ENCODE measurements at places on chromosomes 3 and 15. TPM values are rescaled to one million over a fixed set of nuclear protein-coding genes. Genes with fewer than 3 reads are reported as not detected.
A peak's percentile ranks its signal among the peaks of the same experiment; 100 is the strongest.

GRCh38 chr3:67064105-67064504, 66.0 kb downstream of the KBTBD8 start:
- no peak for DNase-seq

GRCh38 chr3:79178471-79179180, 589.2 kb downstream of the ROBO1 start:
- DNase-seq = no peak

DNA sequence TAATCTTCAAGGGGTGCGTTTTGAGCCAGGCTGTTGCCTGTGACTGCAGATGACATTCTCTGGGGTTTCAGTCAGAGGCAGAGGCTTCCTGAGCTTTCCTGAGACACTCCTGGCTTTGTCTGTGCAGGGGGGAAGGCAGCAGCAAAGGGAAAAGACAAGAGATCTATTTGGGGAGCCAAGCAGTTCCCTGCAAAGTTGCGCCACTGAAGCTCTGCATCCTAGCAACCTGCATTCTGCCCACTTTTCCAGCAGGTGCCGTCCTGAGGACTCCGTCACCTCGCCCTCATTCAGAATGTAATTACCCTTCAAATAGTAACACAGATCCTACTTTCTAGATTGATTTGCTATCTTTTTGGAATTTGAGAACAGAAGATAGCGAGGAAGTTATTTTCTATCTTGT, 1.9 kb upstream of the TMEM158 start:
- DNase-seq = no peak

DNA sequence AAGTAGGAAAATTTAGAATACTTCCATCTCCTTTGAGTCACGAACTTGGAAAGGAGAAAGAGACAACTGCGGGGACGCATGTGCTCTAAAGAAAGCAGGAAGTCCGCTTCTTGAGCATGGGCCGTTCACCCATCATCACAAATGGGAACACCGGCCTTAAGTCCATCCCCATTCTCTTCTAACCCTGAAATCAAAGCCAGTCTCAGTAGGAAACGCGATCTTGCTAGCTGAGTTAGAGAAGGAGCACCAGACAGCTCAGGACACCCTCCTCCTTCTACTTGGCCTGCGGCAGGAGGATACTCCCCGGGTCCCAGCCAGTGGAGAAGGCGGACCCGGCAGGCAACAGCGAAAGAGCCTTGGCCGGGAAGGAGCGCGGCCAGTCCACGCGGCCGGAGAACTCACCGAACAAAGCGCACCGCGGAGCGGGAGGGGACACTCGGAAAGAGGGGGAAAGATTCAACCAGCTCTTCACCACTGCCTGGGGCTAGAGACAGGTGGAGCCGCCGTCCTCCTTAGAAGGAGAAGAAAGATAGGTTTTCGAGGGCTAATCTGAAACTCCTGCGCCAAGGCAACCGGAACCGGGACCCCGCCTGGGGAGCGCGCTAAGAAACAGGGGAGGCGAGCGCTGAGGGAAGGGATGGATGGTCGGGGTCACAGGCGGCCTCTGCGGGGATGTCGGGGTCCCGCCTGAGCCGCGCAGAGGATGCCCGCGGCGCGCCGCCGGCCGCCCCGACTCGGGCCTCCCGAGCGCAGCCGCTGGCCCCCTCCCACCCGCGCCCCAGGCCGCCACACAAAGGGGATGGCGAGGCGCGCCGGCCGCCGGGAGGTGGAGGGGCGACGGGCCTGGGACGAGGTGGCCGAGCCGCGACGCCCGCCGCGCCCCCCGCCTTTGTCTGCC, 818 bp downstream of the SLC4A7 start:
- DNase-seq = peak; percentile 82

- no peak for DNase-seq
These were observed 43.1 kb upstream of the TRPC1 start for GRCh38 chr3:142680710-142681109.

DNA sequence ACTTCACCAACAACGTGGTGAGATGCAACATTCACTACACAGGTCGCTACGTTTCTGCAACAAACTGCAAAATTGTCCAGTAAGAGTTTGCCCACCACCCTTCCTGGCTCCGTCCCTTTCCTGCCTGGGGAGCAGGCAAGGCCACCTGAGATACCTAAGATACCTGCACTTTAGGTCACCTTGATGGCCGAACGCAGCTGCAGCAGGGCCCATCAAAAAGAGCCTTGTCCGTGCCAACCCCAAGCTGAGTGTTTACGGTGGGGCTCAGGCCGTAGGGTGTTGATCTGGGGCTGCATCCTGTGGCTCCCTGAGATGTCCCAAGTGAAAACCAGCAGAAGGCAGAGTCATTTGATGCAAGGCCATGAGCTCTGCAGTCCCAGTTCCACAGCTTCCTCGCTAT, 23.2 kb downstream of the LOXL1 start:
- DNase-seq = no peak

- no peak for DNase-seq
These were observed 25.5 kb downstream of the RARB start for GRCh38 chr3:25453619-25454004.

GRCh38 chr3:175267561-175267960, 408.4 kb downstream of the NAALADL2 start:
- no peak for DNase-seq

GRCh38 chr15:62532367-62532766, 367.3 kb upstream of the C2CD4B start:
- DNase-seq = no peak

GRCh38 chr3:129015388-129016105, 14.4 kb downstream of the EFCC1 start:
- DNase-seq = no peak

DNA sequence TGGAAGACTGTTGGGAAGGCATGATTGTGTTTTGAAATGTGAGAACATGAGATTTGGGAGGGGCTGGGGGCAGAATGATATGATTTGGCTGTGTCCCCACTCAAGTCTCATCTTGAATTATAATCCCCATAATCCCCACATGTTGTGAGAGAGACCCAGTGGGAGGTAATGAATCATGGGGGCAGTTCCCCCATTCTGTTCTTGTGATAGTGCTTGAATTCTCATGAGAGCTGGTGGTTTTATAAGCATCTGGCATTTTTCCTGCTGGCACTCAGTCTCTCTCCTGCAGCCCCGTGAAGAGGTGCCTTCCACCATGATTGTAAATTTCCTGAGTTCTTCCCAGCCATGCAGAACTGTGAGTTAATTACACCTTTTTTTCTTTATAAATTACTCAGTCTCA, 430.5 kb downstream of the OTOL1 start:
- DNase-seq = no peak

- no peak for DNase-seq
These were observed 167.5 kb upstream of the HES1 start for GRCh38 chr3:193968380-193968974.

- peak; percentile 16 for DNase-seq
These were observed 1.3 kb upstream of the CPEB1 start for GRCh38 chr15:82648257-82649103.

GRCh38 chr3:45910892-45911291, 24.5 kb downstream of the CCR9 start:
- no peak for DNase-seq

DNA sequence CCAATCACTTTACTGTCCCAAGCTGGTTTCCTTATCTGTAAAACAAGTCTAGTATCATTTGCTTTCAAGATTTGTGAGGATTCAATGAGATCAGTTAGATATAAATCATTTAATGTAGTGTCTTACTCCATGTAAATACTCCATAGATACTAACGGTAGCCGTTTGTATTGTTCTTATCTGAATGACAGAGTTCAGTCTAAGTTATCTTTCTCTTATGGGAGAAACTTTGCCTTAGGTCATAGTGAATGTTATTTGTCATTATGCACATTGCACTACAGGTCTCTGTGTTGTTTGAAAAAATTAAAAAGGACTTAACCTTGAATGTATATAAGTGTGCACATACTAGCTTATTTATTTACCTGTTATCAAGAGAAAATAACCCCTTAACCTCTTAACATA, 44.7 kb downstream of the MBNL1 start:
- no peak for DNase-seq

DNA sequence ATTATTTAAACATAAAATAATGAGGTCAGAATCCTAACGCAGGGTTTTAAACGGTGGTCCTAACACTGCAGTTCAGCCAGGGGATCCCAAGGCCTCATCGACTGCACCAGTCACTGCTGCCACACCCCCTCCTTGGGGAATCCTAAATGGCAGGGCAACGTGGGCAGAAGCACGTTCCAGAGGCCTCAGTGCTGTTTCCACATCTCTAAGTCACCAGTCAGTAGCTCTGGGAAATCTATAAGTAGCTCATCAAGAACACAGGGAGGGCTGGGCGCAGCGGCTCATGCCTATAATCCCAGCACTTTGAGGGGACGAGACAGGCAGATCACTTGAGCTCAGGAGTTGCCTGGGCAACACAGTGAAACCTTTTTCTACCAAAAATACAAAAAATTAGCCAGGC, 47.5 kb downstream of the PRTG start:
- DNase-seq = peak; percentile 39

- no peak for DNase-seq
These were observed 28.4 kb downstream of the TTC14 start for GRCh38 chr3:180630371-180630770.

Gene GLDN
- 4.0 TPM for total RNA-seq

Gene GCSAM
- 0.88 TPM for total RNA-seq

Gene LRIG1
- 20.6 TPM for total RNA-seq

All from kidney (tissue), 22 donors.